ENCODE measurements at places on chromosomes 1 and 21. TPM values are rescaled to one million over a fixed set of nuclear protein-coding genes. Genes with fewer than 3 reads are reported as not detected.
A peak's percentile ranks its signal among the peaks of the same experiment; 100 is the strongest.

DNA sequence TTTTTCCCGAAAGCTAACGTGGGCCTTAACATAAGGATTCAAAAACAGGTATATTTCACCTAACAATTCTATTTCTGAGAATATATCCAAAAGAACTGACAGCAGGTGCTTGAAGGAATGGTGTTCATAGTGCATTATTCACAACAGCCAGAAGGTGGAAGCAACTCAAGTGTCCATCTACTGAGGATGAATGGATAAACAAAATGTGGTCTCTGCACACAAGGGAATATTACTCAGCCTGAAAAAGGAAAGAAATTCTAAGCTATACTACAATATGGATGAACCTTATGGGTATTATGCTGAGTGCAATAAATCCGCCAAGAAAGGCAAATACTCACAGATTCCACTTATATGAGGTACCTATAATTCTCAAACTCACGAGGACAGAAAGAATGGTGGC lies 6.1 kb upstream of the RIPPLY3 start:
- H3K27ac ChIP-seq, result no peak overlapping the region
- H3K27me3 ChIP-seq, result no peaks in the 10 kb centered on the region
- peaks cover 8% of the 10 kb centered on the region for H3K4me1 ChIP-seq

The C1orf105 gene
- not detected for total RNA-seq

The KRTAP11-1 gene
- total RNA-seq, result not detected

DNA sequence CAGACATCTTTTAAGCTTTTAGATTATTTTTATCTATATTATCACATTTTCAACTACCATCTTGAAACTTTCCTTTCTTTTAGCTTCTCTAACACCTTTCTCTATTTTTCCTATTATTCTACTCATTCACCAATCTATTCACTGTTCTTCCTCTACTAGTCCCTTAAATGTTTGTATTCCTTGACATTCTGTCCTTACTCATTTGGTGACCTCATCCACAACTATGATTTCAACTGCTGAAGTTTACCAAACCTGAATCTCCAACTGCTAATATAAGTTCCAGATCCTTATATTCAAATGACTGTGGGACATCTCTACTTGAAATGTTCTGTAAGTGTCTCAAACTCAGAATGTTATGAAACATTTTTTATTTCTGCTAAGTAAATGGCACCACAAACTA lies 49.2 kb downstream of the TUT4 start:
- no peak for DNase-seq
- no peak overlapping the region for H3K27ac ChIP-seq
- H3K27me3 ChIP-seq, result no peaks in the 10 kb centered on the region
- H3K4me3 ChIP-seq, result no peak overlapping the region

The KRTAP12-1 gene
- not detected for total RNA-seq

DNA sequence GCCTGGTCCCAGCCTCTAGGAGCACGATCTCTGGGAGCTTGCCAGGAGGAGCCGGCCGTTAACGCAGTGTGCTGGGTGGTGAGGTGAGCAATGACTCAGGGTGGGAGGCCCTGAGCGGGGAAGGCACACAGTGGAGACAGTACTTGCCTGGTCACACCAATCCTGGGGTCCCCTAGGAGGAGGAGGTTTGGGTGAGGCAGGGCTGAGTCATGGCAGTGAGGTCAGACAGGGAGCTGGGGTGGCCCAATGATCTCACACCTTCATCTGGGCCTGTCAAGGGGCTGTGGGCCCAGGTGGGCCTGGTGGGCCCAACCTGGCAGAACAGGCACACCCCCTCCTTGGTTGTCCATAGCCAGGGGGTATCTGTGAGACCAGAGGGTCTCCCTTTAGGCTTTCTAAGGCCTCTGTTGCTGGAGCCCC lies 8.6 kb upstream of the EDN2 start:
- no peak for DNase-seq
- peaks cover 21% of the 10 kb centered on the region for H3K27me3 ChIP-seq
- peaks cover 7% of the 10 kb centered on the region for H3K4me1 ChIP-seq
- no peak overlapping the region for H3K27ac ChIP-seq
- H3K4me3 ChIP-seq, result no peak overlapping the region

The CLCA4 gene
- not detected for total RNA-seq

The C1QC gene
- total RNA-seq, result not detected

DNA sequence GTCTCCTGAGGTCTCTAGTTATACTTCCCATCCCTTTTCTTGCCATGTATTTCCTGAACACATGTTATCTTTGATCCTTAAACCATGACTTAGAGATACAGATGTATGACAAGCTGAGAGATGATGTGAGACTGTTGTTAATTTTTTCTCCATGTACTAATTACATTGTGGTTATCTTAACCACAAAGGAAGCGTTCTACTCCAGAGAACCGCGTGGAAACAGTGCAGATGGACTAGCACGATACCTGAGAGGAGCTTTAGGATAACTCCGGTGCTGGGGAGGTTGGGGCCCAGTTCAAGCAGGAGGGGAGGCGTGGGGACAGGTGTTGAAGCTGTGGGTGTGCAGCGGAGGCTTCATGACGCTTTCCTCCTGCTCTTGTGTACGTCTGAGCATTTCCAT lies 17.5 kb downstream of the PDE9A start:
- peaks cover 5% of the 10 kb centered on the region for H3K4me1 ChIP-seq
- no peak overlapping the region for H3K4me3 ChIP-seq
- H3K27me3 ChIP-seq, result peaks cover 5% of the 10 kb centered on the region
- DNase-seq, result no peak

GRCh38 chr1:98331718-98332311 lies 329.7 kb upstream of the SNX7 start:
- no peak overlapping the region for H3K27ac ChIP-seq
- peaks cover 18% of the 10 kb centered on the region for H3K27me3 ChIP-seq
- DNase-seq, result no peak

DNA sequence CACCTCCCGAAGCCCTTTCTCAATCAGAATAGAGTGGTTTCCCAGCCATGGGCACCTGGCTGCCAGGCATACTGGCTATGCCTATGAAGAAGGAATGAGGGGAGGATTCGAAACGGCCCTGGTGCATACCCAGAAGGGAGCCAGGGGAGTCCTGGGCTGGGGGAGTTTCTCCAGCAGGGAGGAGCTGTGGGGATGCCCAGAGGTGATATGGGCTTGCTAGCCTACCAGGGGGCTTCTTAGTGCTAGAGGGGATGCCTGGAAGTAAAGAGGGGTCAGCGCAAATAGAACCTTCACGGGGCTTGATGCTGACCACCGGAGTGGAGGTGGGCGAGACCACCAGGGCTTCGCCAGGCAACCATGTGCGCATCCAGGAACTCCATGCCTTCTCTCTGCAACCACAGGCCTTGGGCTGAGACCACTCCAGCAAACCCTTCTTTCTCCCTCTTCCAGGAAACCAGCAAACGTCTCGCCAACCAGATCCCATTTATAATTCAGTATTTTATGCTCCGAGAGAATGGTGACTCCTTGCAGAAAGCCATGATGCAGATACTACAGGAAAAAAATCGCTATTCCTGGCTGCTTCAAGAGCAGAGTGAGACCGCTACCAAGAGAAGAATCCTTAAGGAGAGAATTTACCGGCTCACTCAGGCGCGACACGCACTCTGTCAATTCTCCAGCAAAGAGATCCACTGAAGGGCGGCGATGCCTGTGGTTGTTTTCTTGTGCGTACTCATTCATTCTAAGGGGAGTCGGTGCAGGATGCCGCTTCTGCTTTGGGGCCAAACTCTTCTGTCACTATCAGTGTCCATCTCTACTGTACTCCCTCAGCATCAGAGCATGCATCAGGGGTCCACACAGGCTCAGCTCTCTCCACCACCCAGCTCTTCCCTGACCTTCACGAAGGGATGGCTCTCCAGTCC lies 18.2 kb upstream of the MX1 start:
- no peak overlapping the region for H3K27ac ChIP-seq
- peaks cover 5% of the 10 kb centered on the region for H3K4me1 ChIP-seq
- no peak for DNase-seq
- H3K36me3 ChIP-seq, result peaks cover 80% of the 10 kb centered on the region
- H3K4me3 ChIP-seq, result no peak overlapping the region

The PAQR6 gene
- 5.0 TPM for total RNA-seq

DNA sequence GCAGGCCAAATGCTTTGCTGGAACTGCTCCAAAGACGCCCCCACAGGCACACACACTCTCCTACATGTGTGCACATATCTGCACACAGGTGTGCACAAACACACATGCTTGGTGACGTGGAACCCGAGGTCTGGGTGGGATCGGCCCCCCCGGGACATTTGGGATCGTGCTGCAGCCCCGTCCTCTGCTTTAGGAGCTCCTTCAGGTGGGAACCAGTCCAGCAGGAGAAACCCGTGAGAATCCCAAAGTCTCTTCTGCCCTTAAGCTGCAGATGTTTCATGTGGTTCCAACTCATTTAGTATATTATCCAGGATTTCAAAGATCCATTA lies 38.6 kb downstream of the UBE2G2 start:
- no peaks in the 10 kb centered on the region for H3K27me3 ChIP-seq
- no peak for DNase-seq
- H3K4me1 ChIP-seq, result peaks cover 23% of the 10 kb centered on the region
- no peak overlapping the region for H3K27ac ChIP-seq
- no peak overlapping the region for H3K4me3 ChIP-seq

The SH2D2A gene
- total RNA-seq, result 157 TPM

DNA sequence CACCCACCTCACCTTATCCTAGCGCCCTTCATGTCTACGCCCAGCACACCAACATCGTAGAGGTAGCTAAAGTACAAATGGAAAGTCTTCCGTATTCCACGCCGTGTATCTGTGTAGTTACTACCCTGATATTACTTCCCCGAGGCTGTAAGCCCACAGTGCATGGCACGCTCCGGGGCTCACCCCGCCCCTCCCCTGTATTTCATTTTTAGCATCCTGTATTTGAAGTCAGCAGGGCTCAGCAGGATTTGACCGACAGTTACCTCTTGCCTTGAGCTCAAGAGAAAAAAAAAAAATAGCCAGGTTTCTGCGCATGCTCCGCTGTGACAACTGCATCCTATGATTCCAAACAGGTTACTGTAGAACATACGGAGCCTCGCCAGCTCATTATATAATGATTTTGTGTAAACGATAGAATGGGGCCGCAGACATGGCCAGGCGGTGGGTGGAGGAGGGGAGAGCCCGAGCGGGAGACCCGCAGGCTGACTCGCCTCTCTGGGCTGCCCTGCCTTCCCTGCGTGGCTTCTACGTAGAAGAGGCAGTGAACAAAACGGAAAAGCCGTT lies 1.3 kb downstream of the ABCG1 start:
- H3K27ac ChIP-seq, result peak overlapping the region; percentile 89
- H3K27me3 ChIP-seq, result no peaks in the 10 kb centered on the region
- DNase-seq, result peak; percentile 82
- peaks cover 2% of the 10 kb centered on the region for H3K36me3 ChIP-seq

The CLDN8 gene
- total RNA-seq, result not detected

The ANGPTL1 gene
- not detected for total RNA-seq

GRCh38 chr1:18700530-18700929 lies 69.9 kb downstream of the PAX7 start:
- H3K4me1 ChIP-seq, result no peaks in the 10 kb centered on the region
- peaks cover 33% of the 10 kb centered on the region for H3K27me3 ChIP-seq
- no peak overlapping the region for H3K27ac ChIP-seq

GRCh38 chr1:42935971-42936308 lies 22.7 kb downstream of the SLC2A1 start:
- H3K36me3 ChIP-seq, result peaks cover 62% of the 10 kb centered on the region
- H3K4me3 ChIP-seq, result no peak overlapping the region
- no peak for DNase-seq

- no peak overlapping the region for H3K4me3 ChIP-seq
- no peak for DNase-seq
- no peaks in the 10 kb centered on the region for H3K36me3 ChIP-seq
Observed at GRCh38 chr21:36733857-36734256, 34.9 kb downstream of the SIM2 start.

DNA sequence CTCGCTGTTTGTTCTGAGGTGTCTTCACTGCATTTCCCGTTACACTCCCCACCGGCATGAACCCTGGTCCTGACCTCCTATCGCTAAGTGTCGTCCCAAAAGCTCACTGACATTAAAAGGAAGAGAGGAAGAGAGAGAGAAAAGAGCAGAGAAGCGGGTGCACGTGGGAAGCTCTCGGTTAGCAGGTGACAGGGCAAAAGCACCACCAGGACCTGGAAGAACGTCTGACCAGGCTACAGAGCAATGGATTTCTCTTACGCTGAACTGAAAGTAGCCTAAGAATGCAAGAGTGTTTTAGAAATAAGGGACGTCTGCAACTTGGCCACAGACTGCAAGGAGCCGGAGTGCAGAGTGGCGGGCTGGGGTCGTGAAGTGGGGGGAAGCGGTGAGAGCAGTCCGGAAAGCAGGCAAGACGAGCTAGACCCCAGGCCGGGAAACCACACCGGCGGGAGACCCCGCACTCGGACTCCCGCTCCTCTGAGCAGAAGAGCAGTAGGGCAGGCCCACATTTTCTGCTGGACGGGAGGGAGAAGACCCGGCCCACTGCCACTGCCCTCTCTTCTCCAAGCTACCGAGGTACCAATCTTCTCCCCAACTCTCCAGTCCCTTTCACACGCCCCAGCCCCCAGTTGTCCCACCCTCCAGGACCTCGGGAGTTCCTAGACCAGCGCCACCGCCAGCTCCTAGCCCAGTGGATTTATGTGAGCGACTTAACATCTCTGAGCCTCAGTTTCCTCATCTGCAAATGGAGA lies 8.3 kb upstream of the MPZL1 start:
- peaks cover 2% of the 10 kb centered on the region for H3K36me3 ChIP-seq
- peaks cover 22% of the 10 kb centered on the region for H3K4me1 ChIP-seq
- H3K27ac ChIP-seq, result peak overlapping the region; percentile 69
- peak; percentile 45 for DNase-seq

The CLDN17 gene
- not detected for total RNA-seq

DNA sequence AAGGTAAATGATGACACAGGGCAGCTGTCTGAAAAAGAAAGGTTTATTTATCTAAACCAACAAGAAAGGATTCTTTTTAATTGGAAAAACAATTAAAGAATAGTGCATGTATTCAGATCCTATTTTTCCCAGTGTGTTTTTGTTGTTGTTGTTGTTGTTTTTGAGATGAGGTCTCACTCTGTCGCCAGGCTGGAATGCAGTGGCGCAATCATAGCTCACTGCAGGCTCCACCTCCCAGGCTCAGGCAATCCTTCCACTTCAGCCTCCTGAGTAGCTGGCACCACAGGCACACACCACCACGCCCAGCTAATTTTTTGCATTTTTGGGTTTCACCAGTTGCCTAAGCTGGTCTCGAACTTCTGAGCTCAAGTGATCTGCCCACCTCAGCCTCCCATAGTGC lies 22.1 kb downstream of the NEK2 start:
- H3K4me3 ChIP-seq, result no peak overlapping the region
- no peak for DNase-seq
- H3K36me3 ChIP-seq, result no peaks in the 10 kb centered on the region
- H3K4me1 ChIP-seq, result peaks cover 5% of the 10 kb centered on the region
- H3K27me3 ChIP-seq, result no peaks in the 10 kb centered on the region
- H3K27ac ChIP-seq, result no peak overlapping the region

The GRIK3 gene
- not detected for total RNA-seq

GRCh38 chr21:43006874-43007208 lies 32.5 kb downstream of the PKNOX1 start:
- peaks cover 27% of the 10 kb centered on the region for H3K36me3 ChIP-seq
- no peak for DNase-seq
- H3K27me3 ChIP-seq, result no peaks in the 10 kb centered on the region
- H3K27ac ChIP-seq, result no peak overlapping the region

GRCh38 chr1:222777977-222778376 lies 36.9 kb upstream of the DISP1 start:
- H3K4me1 ChIP-seq, result peaks cover 5% of the 10 kb centered on the region
- peaks cover 22% of the 10 kb centered on the region for H3K27me3 ChIP-seq

Data from activated CD8-positive, alpha-beta memory T cell treated with anti-CD3 and anti-CD28 coated beads, Interleukin-2, amount 10 ng/mL, durations not matched to agents 7 days and 5 days (primary cell).